A549 treated with CpdA at 1 μM for 4 hours (cell line): ENCODE measurements at places on chromosomes 4 and X. TPM values are rescaled to one million over a fixed set of nuclear protein-coding genes. Genes with fewer than 3 reads are reported as not detected.

Gene MAOB
- total RNA-seq = 0.07 to 0.27 TPM (median 0.15 TPM) in 5 replicates

Gene GYPE
- total RNA-seq = not detected in 5 replicates

Gene KLHL4
- 2.8 to 3.6 TPM (median 3.2 TPM) in 5 replicates for total RNA-seq

Gene SPARCL1
- not detected in 5 replicates for total RNA-seq

Gene SYTL4
- total RNA-seq = 1.5 to 4.1 TPM (median 2.1 TPM) in 5 replicates

Gene NSG1
- 0.60 to 0.98 TPM (median 0.90 TPM) in 5 replicates for total RNA-seq

Gene MAP3K15
- total RNA-seq = 1.8 to 2.2 TPM (median 2.1 TPM) in 5 replicates

Gene CCDC149
- 1.8 to 2.6 TPM (median 2.2 TPM) in 5 replicates for total RNA-seq

Gene MAGED4
- 3.2 to 12.0 TPM (median 7.7 TPM) in 5 replicates for total RNA-seq

Gene FRAS1
- 1.9 to 3.1 TPM (median 2.9 TPM) in 5 replicates for total RNA-seq

Gene ZCCHC12
- 0.09 to 0.28 TPM (median 0.21 TPM) in 5 replicates for total RNA-seq

Gene CENPVL3
- total RNA-seq = 0.13 to 0.47 TPM (median 0.17 TPM) in 5 replicates

Gene TLL1
- total RNA-seq = 0.05 to 0.40 TPM (median 0.09 TPM) in 5 replicates

Gene ERCC6L
- 11.5 to 17.5 TPM (median 12.8 TPM) in 5 replicates for total RNA-seq

Gene RIPPLY1
- 0.07 to 0.14 TPM in 2 of 5 replicates, not detected in the others for total RNA-seq

Gene TLR10
- total RNA-seq = 0.05 to 0.15 TPM (median 0.07 TPM) in 4 of 5 replicates, not detected in the other

Gene LPAR4
- not detected in 5 replicates for total RNA-seq

Gene EDNRA
- 0.30 to 0.55 TPM (median 0.35 TPM) in 5 replicates for total RNA-seq

Gene DKK2
- not detected in 5 replicates for total RNA-seq

Gene C4orf50
- total RNA-seq = not detected in 5 replicates

Gene MMRN1
- total RNA-seq = not detected in 5 replicates

Gene CXorf65
- not detected in 5 replicates for total RNA-seq

Gene TRIM61
- total RNA-seq = not detected in 5 replicates

Gene CT45A10
- 0.27 to 0.37 TPM (median 0.29 TPM) in 3 of 5 replicates, not detected in the others for total RNA-seq

Gene TMPRSS11B
- total RNA-seq = not detected in 5 replicates

Gene CYP4V2
- 2.4 to 3.6 TPM (median 2.9 TPM) in 5 replicates for total RNA-seq

Gene LIN54
- 5.2 to 9.4 TPM (median 6.8 TPM) in 5 replicates for total RNA-seq

Gene TKTL2
- total RNA-seq = not detected in 5 replicates

Gene XKRX
- 0.16 to 0.30 TPM (median 0.26 TPM) in 5 replicates for total RNA-seq

Gene AFM
- not detected in 5 replicates for total RNA-seq

Gene INPP4B
- total RNA-seq = 5.0 to 8.6 TPM (median 6.1 TPM) in 5 replicates

Gene RHOXF2
- not detected in 5 replicates for total RNA-seq

Gene KCND1
- 0.86 to 2.0 TPM (median 1.2 TPM) in 5 replicates for total RNA-seq
